CD8-positive, alpha-beta T cell (primary cell): ENCODE measurements at places on chromosomes 2 and 18. TPM values are rescaled to one million over a fixed set of nuclear protein-coding genes. Genes with fewer than 3 reads are reported as not detected.

- no peak for DNase-seq
These were observed 86.2 kb upstream of the CCDC195 start for GRCh38 chr2:224802407-224802806.

Gene POTEJ
- total RNA-seq = not detected

DNA sequence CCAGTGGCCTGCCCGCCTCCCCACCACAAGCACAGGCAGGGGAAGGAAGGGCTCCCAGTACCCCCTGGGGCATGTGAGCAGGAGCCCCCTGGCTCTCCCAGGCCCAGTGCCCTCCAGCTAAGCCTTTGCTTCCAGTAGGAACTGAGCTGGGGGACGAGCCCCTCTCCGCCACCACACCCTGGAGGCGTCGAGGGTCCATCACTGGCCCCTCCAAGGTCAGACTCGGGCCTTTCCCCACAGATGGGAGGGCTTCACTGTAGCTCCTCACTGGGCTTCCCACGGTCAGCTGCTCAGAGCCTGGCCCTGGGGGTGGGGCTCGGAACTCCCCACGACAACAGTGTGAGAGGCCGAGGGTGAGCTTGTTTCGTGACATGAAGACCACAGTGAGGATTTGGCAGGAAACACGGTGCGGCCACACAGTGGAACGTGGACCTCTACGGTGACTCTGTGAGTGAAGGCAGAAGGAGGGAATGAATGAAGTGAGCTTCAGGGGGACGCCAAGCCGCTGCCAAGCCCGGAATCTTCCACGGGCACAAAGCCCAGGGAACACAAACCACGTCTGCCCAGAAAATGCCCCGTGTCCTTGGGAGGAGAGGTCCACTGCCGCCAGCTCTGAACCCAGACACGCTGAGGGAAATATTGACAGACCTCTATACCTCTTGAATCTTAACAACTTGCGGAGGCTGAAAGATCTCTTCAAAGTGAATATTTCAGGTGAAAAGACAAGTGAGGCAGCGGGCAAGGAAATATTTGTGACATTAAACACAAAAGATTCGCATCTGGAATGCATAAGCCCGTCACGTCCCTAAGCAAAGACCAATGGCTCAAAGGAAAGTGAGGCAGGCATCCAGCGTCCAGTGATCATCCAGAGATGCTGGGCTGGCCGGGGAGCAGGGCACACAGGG lies 144.8 kb upstream of the GPC1 start:
- no peak for DNase-seq

- no peak for DNase-seq
These were observed 26.2 kb downstream of the CYRIA start for GRCh38 chr2:16639431-16639830.

DNA sequence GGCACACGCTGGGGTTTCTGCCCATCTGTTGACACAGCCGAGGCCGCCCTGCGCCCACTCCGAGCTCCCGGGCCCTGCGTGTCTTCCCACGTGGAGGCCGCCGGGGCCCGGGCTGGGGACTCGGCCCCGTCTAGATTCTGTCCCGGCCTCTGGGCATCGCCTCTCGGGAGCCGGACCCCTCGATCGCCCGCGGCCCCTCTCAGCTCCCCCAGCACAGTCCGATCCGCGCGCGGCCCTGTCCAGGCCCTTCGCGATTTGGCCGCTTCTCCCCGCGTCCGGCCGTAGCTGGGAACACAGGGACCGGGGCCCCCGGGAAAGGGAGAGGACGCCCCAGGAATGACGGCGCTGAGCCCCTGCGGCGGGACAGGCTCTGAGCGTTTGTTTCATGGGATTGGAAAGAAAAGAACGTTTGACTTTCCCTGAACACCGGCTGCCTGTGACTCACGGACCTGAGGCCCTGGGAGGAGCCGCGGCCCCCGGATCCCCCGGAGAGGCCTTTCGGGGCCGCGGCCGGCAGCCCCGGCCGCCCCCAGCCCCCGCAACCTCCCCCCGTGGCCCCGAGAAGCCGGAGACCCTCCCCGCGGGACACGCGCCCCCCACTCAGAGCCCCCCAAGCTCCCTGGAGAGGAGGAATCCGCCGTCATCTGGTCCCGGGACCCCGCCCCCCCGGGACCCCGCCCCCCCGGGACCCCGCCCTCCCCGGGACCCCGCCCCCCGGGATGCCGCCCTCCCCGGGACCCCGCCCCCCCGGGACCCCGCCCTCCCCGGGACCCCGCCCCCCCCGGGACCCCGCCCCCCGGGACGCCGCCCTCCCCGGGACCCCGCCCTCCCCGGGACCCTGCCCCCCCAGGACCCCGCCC lies 62.7 kb upstream of the CTDP1 start:
- no peak for DNase-seq

DNA sequence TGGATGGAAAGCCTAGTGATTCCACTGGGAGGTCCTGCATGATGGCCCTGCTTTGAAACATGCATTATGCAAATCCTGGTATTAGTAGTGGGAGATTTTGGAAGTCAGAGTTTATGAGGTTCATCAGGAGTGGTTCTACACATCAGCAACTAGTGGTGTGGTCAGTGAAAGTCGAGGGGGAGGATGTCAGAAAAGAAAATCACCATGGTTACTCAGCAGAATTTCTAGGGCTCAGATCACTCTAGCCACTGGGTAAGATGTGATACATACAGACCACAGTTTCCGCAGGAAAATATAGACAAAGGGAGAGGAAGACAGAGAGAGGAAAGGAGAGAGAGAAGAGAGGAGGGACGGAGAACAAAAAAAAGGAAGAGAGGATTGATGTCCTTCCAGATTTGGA lies 2100.7 kb upstream of the PIK3C3 start:
- no peak for DNase-seq

GRCh38 chr2:217861334-217861877 lies 141.4 kb downstream of the TNS1 start:
- DNase-seq = no peak

Gene MC2R
- not detected for total RNA-seq

Gene SOWAHC
- 0.28 TPM for total RNA-seq

DNA sequence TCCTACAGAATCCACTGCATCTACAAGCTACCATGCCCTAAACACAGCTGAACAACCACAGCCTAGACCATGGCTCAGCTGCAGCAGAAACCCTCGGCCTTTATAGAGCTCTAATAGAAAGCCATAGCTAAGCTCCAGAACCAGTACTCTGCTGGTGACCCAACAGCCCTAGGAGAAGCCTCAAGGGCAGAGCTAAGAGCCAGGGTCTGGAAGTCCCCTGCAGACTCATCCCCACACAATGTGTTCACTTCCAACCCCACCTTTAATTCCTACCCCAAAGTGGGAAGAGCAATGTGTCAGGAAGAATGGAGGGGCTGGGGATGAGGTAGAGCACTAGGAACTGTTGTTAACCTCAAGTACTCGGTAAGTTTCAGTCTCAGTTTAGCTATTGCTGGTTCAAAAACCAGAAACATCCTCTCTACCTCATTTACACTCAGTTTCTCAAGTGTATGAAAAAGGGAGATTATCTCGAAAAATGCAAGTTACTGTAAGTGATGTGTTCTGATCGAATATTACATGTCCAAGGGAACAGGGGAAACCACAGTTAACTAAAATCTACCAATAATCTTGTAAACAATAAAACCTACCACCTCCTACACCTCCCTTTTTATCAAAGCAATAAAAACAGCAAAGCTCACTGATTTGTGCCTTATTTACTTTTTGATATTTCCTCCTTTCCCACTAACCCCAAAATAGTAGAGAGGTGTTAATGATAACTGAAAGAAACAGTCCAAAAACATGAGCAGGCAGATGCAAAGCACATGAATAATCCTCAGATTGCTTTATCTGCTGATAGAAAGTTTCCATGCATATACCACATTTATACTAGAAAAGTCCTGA lies 36.2 kb downstream of the THADA start:
- no peak for DNase-seq

Gene UGT1A5
- total RNA-seq = not detected

GRCh38 chr18:48848641-48849143 lies 102.1 kb downstream of the SMAD7 start:
- DNase-seq = no peak

DNA sequence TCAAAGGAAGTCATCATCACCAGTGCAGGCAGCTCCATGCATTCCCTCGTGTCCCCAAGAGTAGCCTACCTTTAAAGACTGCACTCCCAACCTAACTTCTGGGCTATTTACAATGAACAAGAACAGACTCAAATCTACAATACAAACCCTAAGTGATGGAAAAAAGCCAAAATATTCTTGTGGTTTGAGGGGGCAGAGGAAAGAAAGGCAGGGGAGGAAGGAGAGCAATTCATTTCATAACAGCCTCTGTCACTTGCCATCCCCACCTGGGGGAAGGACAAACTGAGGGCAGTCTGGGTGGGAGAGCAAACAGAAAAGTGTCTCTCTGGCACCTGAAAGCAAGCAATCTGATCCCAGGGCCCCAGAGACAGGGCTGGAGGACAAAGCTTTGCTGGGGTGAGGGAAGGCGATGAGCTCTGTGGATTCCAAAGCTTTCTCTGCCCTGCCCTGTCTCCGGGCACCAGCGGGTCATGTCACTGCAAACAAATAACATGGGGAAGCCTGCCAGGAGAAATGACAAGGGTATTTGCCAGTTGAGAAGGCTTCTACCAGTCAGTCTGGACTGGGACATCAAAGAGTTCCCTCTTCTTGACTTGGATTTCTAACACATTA lies 528.0 kb upstream of the TNP1 start:
- no peak for DNase-seq

- no peak for DNase-seq
These were observed 7.1 kb downstream of the MFSD6 start for GRCh38 chr2:190415251-190415650.

GRCh38 chr2:136770384-136770783 lies 5.0 kb downstream of the THSD7B start:
- no peak for DNase-seq

Gene HRH4
- not detected for total RNA-seq

DNA sequence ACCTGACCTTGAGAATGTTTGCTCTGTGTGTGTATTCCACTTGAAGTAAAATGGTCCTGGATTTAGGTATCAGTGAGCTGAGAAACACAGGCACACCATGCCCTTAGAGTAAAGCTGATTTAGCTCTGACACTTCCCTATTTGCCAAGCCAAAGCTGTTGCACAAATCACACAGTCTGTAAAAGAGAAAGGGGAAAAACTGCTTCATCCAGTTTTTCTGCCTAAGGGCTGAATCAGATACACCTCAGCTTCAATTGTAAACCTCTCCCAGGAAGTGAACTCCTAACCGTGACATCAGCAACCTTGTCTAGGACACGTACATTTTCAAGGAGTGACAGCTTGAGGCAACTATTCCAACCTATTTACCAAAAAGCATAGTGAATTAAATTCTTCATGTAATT lies 150.4 kb downstream of the NR4A2 start:
- no peak for DNase-seq

GRCh38 chr2:6866275-6866671 lies 566 bp upstream of the CMPK2 start:
- DNase-seq = peak; percentile 26

DNA sequence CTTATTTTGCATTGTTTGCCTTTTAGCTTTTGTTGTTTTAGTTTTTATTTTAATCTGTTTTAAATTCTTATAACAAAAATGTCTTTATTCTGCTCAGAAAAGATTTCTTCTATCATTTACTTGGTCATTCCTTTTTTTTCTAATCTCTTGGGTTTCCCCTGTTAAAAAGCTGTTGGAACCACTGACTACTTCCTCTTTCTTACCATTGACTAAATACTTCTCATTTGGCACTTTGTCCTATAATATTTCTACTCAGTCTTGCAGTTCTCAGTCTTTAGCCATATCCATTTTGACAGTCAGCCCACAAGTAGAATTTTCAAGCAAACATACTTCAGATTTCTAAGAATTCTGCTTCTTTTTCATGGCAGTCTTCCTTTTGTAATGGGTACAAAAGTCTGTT lies 567.2 kb downstream of the SATB2 start:
- no peak for DNase-seq

GRCh38 chr18:75271952-75272351 lies 61.4 kb downstream of the TSHZ1 start:
- no peak for DNase-seq

Gene SNORC
- total RNA-seq = 0.44 TPM

- DNase-seq = no peak
These were observed 13.4 kb downstream of the ITGAV start for GRCh38 chr2:186603286-186603685.

DNA sequence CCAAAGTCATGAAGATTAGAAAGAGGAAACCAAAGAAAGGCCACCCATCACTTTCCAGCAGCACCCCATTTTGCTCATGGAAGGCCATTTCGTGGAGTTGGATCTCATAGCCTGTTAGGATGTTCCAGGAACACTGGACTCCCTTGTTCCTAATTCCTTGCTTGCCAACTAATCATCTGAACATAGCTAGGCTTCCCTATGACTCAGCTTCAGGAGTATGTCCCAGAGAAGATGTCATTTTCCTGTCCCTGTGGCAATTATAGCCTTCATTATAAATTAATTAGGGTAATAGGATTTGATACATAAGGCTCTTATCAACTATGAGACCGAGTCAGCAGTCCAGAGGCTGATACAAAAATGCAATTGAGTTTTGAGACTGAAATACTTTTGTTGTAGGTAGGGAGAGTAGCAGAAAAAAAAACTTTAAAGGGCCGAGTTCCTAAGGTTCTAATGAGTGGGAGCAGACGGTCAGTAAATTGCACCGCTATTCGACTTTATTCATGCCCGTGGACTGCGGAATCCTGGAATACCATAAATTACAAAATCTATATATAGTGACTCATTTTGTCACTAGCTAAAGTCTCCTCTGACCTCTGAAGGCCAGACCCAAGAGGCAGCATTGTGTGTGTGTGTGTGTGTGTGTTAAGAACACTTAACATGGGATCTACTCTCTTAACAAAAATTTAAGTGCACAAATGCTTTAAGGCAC lies 311.8 kb downstream of the FBXO15 start:
- DNase-seq = no peak

GRCh38 chr2:26401739-26402541 lies at the start of gene DRC1:
Gene DRC1, plus strand, starts transcription at chr2:26401920. Its CDS starts 70 bp downstream, at chr2:26401990.
- DNase-seq = no peak

Gene FBLN7
- 2.5 TPM for total RNA-seq

- no peak for DNase-seq
These were observed 114.1 kb upstream of the HDAC4 start for GRCh38 chr2:239514754-239515530.

Gene POTEI
- not detected for total RNA-seq

DNA sequence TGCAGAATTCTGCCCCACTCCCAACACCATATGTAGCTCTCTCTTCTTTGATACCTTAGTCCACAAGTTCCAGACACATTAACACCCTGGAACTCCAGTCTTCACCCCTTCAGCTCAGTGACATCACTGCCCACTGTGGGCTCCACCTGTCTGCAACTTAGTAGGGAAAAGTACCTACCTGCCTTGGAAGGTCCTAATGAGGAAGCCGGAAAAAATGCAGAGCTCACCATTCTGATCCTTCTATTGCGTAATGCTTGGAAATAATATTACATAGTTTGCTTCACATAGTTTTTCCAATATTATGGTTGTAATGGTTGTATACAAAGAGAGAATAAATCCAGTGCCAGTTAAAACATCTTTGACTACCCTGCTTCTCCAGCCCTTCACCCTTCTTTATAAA lies 738.4 kb downstream of the RNF144A start:
- no peak for DNase-seq

- DNase-seq = no peak
These were observed 318.8 kb upstream of the REV1 start for GRCh38 chr2:99808361-99809200.

Gene GPR35
- 18.7 TPM for total RNA-seq
